ENCODE measurements at places on chromosomes 12 and 14.

- no peak for DNase-seq
These were observed 145.7 kb upstream of the MDGA2 start for GRCh38 chr14:47821135-47821534.

GRCh38 chr12:49818241-49818895 is 9.8 kb downstream of the NCKAP5L start:
- no peak for DNase-seq

DNA sequence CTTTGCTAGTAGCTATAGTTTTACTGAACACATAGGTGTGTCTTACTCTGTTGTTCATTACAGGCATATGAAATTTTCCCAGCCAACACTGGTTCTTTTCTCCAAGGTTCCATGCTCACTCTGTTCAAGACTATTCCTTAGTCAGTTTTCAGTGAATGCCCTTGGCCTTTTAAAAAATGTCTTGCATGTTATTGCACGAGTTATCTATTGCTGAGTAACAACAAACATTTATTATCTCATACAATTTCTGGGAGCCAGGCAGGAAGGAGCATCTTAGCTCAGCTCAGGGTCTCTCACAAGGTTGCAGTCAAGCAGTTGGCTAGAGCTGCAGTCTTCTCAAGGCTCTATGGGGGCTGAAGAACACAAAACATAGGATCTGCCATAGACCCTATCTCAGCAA is 223.5 kb downstream of the BTG1 start:
- no peak for DNase-seq

- DNase-seq, result no peak
These were observed 60.9 kb upstream of the FUT8 start for GRCh38 chr14:65351493-65352194.

DNA sequence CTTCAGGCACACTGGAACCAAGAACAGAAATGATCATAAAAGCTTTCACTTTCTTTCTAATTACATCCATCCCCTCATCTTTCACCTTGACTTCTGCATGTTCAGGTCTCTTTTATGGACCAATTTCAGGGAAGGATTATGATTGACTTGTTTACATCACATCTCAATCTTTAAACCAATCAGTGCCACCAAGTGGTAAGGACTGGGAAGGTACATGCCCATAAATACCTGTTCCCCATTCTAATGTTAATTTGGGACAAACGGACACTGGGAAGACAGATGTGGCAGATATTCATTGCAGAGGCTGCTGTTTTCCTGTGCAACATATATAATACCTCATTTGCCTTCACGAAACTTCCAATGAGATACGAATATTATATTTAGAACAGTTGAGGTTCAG is 978.1 kb downstream of the GALC start:
- DNase-seq, result no peak

- no peak for DNase-seq
These were observed 307.4 kb upstream of the DDHD1 start for GRCh38 chr14:53460544-53460943.

DNA sequence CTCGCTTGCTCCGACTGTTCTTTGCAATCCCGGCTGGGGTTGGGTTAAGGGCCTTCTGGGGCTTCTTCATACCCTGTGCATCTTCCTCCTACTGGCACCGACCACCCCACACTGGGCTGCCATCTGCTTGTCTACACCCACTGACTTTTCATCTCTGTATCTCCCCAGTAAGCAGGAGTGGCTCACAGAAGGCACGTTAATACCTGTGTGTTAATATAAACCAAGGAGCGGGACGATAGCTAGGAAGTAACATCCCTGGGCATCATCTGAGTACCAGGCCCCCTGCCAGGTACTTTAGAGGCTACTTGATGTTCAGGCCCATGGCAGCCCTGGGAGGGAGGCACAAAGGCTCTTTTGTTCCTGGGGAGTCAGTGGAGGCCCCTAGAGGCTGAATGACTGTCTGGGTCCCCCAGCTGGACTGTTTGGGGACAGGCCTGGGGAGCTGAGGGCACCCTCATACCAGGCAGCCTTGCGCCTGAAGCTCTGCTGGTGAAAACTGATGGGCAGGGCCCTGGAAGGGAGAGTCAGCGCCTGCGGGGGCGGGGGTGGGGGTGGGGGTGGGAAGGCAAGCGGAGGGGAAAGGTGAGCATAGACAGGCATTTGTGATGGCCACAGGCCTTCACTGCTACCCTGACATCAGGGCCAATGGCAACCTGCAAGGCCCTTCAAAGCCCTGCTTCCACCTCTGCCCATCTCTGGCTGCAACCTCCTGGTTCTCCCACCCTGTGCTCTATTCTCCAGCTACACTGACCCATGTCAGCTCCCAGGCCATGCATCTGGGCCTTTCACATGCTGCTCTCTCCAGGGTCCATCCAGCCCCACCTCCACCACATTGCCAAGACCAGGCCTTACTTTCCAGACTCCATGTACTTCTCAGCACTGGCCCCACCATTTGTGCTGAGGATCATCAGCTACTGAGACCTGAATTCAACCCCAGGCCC is 34.2 kb upstream of the DEGS2 start:
- no peak for DNase-seq

DNA sequence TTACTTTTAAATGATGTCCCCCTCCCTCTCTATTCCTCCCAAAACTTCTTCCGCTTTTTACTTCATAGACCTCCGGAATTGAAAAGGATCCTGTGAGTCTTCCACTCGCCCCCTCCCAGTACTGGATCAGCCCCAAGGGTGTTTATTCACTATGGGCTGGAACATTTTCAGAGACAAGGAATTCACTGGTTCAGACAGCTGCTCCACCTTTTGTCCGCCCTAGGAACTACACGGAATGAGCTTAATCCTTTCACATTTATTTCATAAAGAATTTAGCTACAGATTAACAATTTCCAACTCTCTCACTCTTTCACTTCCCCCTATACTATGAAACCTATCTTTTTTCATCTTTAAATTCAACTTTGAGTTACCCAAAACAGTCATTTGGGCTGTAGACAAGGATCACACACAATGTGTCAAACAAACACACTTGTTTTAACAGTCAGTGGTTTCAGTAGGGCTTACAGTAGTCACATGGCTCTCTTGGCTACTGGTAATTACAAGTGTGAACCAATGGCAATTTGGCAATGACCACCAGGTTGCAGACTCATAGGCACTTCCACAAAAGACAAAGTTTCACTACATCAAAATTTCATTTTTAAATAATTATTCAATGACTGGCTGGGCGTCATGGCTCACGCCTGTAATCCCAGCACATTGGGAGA is 20.6 kb downstream of the CNIH1 start:
- no peak for DNase-seq

DNA sequence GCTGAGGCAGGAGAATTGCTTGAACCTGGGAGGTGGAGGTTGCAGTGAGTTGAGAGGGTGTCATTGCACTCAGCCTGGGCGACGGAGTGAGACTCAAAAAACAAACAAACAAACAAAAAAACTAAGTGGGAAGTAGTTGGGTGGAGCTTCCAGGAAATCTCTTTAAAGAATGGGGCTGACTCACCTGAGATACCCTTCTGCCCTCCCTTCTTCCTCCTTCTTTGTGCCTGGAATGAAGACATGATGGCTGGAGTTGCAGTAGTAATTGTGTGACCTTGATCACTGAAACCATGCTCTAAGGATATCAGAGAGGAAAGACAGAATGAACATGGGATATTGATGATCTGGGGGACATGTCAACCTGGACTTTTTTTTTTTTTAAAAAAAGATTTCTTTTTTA is 87.6 kb upstream of the MED13L start:
- no peak for DNase-seq
